Endodermal cell (in vitro differentiated cells): ENCODE measurements at places on chromosomes 2 and 18.

DNA sequence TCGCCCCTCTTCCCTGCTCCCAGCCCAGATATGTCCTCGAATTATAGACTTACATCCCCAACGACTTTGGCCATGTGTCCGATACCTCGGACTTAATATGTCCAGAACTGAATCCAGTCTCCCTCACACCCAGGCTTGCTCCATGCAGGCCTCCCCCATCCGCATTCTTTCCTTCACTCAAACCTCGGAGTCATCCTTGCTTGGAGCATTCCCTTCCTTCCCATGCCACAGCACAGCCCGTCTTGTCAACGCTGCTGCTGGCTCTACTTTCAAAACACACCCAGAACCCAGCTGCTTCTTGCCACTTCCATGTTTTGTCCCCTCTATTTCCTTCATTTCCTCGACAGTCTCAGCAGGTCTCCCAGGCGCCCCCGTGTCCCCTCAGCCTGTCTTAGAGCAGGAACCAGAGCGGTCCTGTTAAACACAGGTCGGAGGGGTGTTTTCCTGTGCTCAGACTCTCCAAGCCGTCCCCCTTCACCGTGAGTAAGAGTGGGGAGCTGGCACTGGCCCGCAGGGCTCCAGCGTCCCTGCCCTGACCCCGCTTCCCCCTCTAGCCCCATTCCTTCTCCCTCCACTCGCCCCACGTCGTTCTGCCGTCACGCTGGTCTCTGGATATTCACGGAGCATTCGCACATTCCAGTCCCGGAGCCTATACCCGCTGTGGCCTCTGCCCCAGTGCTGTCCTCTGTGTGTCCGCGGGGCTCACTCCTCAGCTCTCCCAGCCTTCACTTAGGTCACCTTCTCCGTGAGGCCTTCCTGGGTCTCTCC is 54.4 kb downstream of the VAPA start:
- peak; percentile 57 for DNase-seq

DNA sequence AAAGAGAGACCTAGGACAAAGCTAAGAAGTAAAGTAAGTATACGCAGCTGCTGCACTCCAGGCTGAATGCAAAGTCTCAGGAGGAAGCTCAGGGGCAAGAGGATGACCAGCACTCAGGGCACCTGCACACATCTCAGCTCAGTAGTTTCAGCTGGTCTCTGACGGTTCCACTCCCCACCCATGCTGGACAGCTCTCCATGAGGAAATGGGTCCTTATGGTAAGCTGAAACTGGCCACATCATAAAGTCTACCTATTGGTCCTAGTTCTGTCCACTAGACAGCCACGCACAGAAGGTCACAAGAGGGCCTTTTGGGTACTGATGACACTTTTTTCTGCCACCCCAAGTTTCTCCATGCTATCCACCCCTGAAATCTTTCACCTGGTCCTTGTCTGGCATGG is 215.3 kb downstream of the TTC32 start:
- DNase-seq, result peak; percentile 30

DNA sequence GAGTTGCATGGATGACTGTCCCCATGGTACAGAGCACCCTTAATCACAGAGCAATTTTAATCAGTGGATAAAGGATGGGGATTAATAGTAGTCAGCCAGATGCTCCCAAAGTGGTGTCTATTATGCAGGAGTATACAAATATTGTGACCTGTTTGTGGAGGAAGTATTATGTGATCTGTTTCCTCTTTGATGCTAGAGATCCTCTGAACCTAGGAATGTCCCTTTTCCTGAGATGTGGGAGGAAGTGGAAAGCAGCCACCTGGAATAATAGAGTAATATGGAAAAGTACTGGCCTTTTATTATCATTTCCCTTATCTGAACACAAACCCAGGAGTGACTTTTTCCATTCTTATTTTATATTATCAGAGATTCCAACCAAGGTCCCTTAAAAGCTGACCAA is 94.2 kb upstream of the EFEMP1 start:
- no peak for DNase-seq

- no peak for DNase-seq
Observed at GRCh38 chr2:10385933-10386773, 62.0 kb downstream of the ODC1 start.

GRCh38 chr2:190202018-190202417 is 117.6 kb downstream of the HIBCH start:
- DNase-seq, result no peak

DNA sequence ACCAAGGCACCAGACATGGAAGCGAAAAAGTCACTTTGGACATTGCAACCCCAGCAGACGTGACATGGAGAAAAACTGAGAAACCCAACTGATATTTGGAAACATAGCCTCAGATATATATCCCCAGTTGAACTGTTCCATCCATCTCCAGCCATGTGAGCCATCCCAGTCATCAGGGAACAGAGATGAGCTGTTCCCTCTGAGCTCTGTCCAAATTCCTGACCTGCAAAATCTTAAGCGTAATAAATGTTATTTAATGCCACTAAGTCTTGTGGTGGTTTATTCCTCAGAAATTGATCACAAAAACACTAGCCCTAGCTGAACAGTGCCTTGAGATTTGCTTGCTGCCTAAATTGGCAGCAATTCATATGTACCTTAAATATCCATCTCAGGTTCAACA is 182.8 kb downstream of the NRP2 start:
- no peak for DNase-seq

DNA sequence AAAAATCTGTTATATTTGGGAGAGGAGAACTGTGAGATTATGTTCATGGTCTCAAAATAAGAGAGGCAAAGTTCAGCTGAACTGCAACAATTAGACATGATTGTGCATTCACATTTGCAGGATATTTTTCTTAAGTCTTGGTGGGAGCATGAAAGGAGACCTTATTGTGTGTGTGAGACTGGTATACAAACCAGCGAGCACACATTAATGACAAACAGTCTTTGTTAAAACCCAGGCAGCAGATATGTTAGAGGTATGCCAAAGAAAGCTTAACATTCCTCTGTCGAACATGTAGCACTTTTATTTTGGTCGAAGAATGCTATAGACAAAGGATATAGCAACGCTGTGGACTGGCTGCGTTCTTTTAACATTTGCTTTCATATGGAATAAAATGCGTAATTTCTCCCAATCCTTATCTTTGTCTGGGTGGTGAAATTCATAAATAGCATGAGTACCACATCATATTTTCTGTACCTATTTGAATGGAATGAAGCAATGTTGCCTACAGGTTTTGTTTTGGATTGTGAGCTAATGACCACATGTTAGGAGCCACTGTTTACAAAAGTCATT is 88.4 kb downstream of the ICOS start:
- DNase-seq, result no peak

- no peak for DNase-seq
Observed at GRCh38 chr2:237649541-237650454, 22.4 kb downstream of the LRRFIP1 start.

- DNase-seq, result no peak
Observed at GRCh38 chr2:16473575-16473974, 192.1 kb downstream of the CYRIA start.

DNA sequence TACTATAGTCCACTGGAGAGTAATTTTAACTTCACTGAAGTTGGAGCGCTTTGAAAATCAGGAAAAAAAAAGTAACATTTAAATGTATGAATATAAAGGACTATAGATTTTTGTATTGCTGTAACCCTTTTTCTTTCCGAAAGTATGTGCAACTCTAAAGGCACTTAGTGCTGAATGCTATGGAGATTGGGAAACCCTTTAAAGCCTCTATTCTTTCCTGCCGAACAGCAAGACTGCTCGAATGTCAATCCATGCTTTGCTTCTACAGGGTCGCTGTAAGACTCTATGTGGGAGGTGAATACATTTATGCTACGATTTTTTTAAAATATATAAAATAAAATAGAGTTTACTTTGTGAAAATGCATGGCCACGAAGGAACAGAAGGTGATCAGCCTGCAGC is 825 bp downstream of the GRB14 start:
- DNase-seq, result no peak

GRCh38 chr2:134273256-134273983 is 19.5 kb downstream of the MGAT5 start:
- no peak for DNase-seq

- DNase-seq, result no peak
Observed at GRCh38 chr2:60794271-60794863, 38.3 kb downstream of the PAPOLG start.

DNA sequence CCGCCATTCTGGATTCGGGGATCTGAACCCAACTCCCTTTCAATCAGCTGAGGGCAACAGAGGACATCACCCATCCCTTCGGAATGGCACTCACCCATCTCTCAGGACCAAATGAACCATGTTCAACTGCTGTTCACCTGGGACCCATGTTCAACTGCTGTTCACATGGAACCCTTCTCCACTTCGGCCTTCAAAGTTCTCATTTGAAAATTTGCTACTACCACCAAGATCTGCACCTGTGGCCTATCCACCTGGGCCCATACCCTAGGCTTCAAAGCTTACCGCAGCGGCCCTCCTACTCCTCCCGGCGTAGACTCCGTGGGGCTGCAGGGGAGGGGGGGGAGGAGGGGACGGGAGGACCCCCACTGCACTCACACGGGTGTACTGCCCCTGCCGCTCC is 119.2 kb upstream of the ANKRD30BL start:
- DNase-seq, result no peak

GRCh38 chr2:109136542-109136941 is 7.5 kb downstream of the SH3RF3 start:
- no peak for DNase-seq

DNA sequence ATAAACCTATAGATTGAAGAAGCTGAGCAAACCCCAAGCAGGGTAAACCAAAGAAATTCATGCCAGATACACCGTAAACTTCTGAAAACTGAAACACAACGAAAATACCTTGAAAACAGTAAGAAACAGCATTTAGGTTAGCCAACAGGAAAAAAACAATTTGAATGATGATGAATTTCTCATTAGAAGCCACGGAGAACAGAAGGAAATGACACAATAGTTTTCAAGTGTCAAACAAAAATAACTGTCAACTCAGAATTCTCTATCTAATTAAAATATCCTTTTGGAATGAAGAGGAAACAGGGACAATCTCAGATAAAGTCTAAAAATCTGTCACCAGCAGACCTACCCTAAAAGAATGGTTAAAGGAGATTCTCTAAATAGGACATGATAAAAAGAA is 37.3 kb upstream of the MALL start:
- no peak for DNase-seq

DNA sequence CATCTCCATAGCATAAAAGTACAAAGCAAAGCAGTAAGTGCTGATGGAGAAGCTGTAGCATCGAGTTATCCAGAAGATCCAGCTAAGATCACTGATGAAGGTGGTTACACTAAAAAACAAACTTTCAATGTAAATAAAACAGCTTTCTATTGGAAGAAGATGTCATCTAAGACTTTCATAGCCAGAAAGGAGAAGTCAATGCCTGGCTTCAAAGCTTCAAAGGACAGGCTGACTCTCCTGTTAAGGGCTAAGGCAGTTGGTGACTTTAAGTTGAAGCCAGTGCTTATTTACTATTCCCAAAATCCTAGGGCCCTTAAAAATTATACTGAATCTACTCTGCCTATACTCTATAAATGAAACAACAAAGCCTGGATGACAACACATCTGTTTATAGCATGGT is 44.0 kb downstream of the METTL8 start:
- no peak for DNase-seq

- no peak for DNase-seq
Observed at GRCh38 chr2:241126771-241127202, 22.5 kb downstream of the PASK start.

GRCh38 chr2:190698895-190699294 is 50.0 kb downstream of the NAB1 start:
- DNase-seq, result peak; percentile 80

DNA sequence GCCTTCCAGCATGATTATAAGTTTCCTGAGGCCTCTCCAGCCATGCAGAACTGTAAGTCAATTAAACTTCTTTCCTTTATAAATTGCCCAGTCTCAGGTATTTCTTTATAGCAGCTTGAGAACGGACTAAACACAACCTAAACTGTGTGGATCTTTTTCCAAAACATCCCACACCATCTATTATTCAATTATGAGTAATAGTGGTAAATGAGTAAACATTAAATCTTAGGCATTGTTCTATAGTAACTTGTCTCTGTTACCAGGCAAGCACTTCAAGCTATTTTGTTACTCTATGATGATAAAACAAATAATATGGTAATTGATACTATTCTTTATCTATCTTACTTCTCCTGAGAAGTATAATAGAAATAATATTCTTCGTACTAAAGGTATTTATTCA is 536.9 kb upstream of the CHAC2 start:
- DNase-seq, result no peak

GRCh38 chr18:76672627-76673026 is 149.7 kb upstream of the ZNF236 start:
- peak; percentile 15 for DNase-seq

GRCh38 chr2:236968101-236968879 is 117.4 kb upstream of the COPS8 start:
- DNase-seq, result peak; percentile 26

- no peak for DNase-seq
Observed at GRCh38 chr2:143726151-143726845, 597.1 kb downstream of the ARHGAP15 start.

DNA sequence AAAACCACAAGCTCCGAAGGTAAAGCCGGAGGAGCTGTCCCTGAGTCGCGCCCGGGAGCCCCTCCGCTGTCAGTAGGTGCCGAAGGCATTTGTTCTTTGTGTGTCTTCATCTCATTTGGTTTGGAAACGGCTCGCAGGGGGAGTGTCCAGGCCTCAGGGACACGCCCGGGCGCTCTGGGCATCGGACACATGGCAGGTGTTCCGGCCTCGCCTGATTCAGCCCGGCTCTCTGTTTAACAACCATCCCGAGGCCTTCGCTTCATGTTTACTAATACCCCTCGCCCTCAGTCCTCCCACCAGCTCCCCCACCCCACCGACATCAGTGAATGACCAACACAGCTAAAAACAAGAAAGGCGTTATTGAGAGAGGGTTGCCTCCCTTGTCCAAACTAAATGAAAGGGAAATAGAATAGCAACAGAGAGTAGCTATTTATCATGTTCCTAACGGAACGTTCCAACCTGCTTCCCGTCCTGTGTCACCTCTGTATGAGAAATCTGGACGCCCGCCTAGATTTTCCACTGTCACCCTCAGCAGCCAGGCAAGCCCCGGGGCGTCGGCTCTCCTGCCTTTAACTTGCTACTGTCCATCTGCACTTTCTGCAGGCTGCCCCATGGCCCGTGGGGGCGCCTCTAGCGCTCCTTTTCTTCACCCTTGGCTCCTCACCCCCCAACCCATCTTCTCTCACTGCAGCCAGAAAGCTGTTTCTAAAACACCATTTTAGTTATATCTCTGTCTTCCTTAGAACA is 73.9 kb downstream of the MYCN start:
- DNase-seq, result no peak

- DNase-seq, result no peak
Observed at GRCh38 chr2:14424478-14425390, 207.8 kb upstream of the LRATD1 start.

DNA sequence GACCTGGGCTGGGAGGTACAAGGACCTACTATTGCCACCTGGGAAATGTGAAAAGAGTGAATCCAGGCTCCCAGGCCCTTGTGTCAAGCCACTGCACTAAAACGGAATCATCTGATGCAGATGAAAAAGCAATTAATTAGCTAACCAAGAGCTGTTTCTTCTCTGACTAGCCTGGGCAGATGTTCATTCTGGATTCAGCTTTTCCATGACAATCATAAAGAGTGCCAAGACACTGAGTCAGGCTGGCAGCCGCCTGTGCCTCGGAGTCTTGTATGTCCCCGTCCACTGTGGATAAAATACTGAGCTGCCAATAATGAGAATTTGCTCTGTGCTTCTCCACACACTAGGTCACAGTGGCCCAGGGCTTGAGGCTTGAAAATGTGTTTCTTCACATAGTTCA is 21.7 kb upstream of the LCLAT1 start:
- DNase-seq, result no peak

- DNase-seq, result no peak
Observed at GRCh38 chr2:63186331-63186730, 135.7 kb downstream of the OTX1 start.
